Muscle of back (tissue), 13 donors: ENCODE measurements at places on chromosomes 12 and 14. TPM values are rescaled to one million over a fixed set of nuclear protein-coding genes. Genes with fewer than 3 reads are reported as not detected.

GRCh38 chr12:72178244-72178643 is 93.9 kb upstream of the TRHDE start:
- no peak for DNase-seq

KRT7 gene
- polyA plus RNA-seq: 0.48 TPM

DNA sequence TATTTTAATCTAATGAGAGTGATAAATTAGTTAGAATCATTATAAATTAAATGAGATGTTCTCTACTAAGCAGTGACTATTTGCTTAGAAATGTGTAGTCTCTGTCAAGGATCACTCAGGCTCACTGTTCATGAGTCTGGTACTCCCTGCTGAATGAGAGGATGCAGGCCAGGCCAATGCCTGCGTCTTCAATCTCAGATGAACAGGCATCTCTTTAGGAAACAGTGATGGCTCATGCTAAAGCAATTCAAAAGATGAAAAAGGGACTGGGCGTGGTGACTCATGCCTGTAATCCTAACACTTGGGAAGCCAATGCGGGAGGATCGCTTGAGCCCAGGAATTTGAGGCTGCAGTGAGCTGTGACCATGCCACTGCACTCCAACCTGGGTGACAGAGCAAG is 106.8 kb downstream of the ZFC3H1 start:
- DNase-seq: no peak

DNA sequence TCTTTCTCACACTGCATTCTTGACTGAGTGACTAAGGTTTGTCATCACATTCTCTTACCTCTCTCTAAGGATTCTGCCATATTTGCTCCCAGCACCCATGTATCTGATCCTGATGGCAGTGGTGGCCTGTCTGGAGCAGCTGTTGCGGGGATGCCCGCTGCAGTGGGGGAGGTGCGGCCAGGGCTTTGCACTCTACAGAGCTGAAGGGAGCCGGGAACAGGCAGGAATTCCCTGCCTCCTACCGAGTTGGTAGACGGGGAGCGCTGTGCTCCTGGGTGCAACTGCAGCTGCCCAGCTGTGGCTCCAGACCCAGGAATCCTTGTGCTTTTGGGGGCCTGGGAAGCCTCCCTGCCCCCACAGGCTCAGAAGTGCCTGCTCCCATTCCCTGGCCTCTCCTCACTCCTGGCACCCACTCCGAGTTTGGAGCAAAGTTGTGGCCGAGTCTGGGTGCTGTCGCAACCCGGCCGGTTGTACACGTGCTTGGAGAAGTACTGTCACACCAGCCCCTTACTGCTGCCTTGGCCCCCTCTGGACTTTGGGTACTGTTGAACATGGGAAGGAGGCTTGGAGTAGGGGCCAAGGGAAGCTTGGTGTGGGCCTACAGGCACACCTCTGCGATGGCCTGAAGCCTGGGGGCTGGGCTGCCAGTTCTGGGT is 106.9 kb upstream of the OR4E1 start:
- no peak for DNase-seq

SSPN gene
- 119 TPM for polyA plus RNA-seq

DNA sequence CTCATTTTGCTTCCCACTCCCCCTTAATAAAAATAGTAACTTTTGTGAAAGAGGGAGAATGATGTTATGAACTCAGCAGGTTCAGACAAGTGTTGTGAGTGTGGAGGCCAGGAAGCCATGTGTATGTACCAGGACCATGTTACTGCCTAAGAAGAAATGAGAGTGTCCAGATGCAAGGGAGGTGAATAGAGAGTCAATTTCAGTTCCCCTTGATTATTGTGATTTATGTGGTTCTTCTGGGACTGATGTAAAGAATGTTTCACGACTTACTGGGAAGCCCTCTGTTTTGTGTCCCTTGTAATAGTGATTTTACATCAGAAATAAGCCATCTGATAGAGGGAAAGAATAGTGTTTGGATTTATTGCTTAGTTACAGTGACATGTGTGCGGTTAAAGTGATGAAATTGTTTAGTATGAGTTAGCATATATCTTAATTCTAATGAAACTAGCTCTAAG is 32.5 kb downstream of the FBXO34 start:
- DNase-seq: peak; percentile 30

DNA sequence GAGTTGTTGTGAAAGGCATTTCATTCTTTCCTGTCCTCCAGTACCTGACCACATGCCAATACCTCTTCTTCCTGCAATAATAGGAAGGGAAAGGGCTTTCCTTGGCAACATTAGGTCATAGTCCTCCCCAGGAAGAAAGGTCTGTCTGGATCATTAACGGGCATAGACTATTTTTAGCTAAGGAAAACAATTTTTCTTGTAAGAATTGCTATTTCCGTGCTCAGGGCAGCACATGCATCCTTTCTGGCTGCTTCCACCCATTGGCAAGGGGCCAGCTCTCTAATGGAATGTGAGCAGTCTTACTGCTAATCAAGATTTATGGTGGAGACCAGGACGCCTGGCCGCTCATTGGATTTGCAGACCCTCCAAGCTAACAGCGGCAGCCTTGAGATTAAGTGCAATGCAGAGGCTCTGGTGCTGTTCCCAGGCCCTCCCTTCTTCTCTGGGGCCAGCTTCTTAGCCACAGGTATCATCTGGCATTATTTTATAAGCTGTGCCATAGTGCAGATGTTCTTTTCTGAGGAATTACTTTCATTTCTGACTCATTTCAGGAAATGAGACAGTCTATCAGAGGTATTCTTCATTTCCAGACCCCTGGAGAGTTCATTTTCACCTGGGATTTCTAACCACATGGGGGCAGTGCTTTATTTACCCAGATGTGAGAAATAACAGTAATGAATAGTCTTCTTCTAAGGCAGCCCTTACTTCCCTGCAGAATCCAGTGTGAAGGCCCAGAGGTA is 52.9 kb downstream of the ANO6 start:
- peak; percentile 86 for DNase-seq

GRCh38 chr12:54258201-54258681 is 21.7 kb downstream of the CBX5 start:
- no peak for DNase-seq

DNA sequence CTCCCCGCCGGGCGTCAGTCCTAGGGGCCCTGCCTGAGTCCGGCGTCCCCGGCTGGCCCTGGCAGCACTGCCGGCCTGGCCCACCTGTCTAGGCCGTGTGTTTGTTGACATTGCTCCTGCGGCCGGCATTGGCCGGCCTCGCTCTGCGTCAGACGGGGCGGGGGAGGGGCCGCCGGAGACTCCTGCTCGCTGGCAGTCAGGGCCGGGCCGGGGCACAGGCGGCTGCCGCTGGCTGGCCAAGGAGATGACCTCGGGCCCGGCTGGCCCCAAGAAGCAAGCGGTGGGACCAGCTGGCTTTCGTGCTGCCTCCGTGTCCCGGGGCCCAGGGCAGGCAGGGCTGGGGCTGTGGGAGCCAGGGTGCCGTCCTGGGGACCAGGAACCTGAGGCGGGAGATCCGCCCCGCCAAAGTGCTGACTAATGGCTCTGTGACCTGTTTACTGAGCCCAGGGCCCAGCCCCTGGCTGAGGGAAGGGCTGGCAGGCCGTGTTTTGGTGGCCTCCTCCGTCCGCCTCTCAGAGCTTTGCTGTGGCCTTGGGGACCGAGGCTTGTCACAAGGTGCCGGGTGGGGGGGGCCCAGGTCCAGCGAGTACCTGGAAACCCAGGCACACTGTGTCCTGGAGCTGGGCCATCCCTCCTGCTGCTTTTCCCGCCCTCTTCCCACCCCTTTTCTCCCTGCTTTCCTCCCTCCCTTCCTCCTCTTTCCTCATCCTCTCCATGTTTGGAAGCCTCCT is 1.8 kb downstream of the ULK1 start:
- DNase-seq: peak; percentile 89

COL2A1 gene
- polyA plus RNA-seq: 24.1 TPM

GRCh38 chr12:12331244-12331771 is 18.7 kb downstream of the MANSC1 start:
- no peak for DNase-seq

GRCh38 chr12:129483111-129483893 is 420.5 kb downstream of the TMEM132D start:
- peak; percentile 4 for DNase-seq

GRCh38 chr14:68519671-68520187 is 273.1 kb downstream of the ZFP36L1 start:
- DNase-seq: peak; percentile 38
